ENCODE measurements at places on chromosomes 5 and 9.

DNA sequence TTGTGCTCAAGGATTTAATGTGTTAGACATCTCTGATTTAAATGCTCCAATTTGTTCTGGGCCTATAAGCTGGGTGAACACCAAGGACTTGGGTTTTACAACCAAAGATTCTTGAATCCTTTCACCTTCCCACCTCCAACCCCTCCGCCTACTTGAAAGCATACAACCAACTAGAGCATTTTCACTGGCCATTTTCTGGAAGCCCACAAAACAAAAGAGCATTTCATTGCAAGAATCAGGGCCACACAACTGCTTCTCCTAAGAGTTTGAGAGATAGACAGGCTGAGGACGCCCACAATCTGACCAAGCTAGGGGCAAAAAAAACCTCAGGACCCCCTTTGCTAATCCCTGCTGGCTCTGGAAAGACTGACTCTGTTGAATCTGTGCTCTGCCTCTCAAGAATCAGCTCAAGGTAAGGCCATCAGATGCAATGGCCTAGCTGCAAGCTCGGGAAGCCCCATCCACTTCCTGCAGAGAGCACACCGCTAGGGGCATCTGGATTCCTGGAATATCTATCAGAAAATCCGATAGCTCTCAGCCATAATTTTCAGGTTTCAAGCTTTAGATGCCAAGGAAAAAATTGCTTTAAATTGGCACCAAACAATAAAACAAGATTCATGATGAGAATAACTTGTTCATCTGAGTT lies 57.7 kb downstream of the RETREG1 start:
- no peak for DNase-seq

GRCh38 chr5:7415123-7415522 lies 19.2 kb downstream of the ADCY2 start:
- no peak for DNase-seq

DNA sequence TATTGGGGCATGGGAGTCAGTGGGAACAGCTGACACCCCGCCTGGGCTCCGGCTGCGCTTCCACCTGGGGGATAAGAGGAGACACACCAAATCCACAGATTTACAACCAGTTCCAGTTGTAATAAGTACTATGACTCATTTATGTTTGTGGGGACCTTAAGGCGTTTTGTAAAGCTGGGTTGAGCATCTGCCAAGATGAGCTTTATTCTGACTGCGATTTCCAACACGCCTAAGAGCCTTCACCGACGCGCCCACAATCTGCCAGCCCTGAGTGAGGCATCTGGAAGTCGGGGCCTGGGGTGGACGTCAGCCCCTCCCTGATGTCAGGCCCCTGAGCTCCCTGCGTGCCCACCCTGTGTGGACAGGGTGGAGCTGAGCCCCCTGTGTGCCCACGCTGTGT lies 14.3 kb upstream of the LHX3 start:
- DNase-seq, result no peak

DNA sequence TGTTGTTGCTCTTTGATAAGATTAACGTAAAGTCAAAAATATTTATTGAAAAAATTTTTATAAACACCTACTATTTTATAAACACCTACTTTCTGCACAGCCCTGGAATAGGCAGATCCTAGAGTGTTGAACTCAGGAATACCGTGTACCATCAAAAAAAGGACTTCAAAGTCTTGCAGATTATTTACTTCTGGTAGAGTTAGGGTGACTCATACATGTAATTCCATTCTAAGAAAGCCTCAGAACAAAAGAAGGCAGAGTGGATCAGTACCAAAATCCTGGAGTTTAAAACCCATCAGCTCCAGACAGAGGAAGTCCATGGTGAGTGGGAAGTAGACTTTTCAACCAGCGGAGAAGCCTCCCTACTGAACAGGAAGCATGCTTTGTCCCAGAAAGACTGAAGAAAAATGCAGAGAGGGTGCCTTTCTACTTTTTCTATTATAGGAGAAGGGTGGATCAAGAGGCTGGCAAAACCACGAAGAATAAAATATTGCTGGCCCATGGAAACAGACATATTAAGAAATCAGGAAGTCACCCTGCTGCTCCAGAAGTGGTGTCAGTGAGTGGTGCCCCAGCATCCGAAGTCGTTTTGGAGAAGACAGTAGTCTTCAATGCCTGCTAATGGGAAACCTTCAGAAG lies 45.1 kb upstream of the DAB2 start:
- no peak for DNase-seq

GRCh38 chr5:141491323-141492167 lies 2.7 kb downstream of the PCDHGC5 start:
- DNase-seq, result no peak

DNA sequence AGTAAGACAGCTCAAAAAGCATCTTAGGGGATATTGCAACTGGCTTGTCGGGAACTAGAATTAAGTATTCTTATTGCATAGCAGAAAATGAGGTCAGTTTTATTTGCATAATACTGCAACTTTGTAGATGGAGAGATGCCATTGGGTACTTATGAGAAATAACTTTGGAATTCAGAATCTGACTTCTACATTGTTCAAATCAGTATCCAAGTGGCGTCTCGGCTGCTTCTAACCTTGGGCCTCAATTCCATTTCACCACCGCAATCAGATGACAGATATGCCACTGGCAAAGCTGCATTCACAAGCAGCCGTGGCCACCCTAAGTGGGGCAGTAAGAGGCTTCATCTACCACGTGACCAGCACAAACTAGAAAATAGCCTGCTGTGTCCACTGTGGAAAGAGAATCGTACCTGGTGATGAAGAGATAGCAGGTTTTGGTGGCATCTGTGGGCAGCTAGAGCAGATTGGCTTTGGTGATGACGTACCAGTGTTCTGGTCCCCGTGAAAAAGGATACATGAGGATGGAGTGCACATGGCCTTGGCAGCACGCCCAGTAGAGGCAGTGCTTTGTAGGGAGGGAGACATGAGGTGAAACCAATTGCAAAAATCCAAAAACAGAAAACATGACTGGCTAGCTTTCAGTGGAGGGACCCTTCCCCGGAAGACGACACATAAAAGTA lies 116.6 kb downstream of the KLHL3 start:
- DNase-seq, result peak; percentile 84

- peak; percentile 82 for DNase-seq
These were observed 203.0 kb upstream of the TUT7 start for GRCh38 chr9:86557063-86557766.

DNA sequence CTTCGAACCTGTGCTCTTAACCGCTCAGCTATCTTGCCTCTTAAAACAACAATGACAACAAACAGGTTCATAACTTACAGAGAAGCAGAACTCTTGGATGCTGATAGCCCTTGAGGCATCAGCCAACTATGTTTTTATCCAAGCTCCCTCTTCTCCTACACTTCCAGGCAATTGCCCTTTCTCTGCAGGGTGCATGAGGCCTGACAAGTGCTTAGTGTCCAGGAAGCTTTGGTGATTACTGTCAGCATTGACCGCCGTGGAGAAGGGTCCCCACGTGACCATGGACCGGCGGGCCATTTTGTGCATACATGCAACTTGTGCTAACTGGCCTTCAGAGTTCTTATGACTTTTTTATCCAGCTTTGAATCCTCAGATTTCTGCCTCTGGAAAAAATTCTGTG lies 71.2 kb downstream of the ADCY2 start:
- no peak for DNase-seq

GRCh38 chr9:72680593-72681282 lies 159.3 kb downstream of the TMC1 start:
- DNase-seq, result no peak

DNA sequence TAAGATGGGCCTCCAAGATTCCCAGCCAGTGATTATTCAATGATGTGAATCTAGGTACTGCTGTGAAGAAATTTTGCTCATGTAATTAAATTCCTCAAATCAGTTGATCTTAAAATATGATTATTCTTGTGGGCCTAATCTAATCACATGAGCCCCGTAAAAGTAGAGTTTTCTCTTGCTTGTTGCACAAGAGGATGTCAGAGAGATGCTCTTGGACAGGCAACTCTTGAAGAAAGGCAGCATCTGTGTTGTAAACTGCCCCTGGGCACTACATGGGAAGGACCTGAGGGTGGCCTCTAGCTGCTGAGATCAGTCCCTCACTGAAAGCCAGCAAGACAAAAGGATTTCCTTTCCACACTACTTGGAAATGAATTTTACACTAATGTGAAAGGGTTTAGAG lies 132.9 kb downstream of the TRPM3 start:
- DNase-seq, result no peak

DNA sequence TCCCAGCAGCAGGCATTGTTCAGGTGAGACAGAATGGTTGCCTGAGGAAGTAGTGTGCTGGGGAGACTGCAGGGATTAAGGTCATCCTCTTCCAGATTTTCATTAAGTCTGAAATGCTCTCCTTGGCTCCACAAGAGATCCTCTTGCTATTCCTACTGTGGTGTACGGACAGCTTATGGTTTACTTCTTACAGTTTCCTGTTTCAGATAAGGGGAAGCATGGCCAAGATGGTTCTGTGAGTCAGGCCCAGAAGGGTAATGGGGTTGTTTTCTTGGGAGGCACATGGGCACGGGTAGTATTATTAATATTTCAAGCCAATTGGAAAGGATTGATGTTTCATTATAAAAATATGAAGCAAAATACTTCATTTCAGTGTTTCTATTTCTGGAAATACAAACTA lies 42.9 kb downstream of the GLRX start:
- DNase-seq, result peak; percentile 46

DNA sequence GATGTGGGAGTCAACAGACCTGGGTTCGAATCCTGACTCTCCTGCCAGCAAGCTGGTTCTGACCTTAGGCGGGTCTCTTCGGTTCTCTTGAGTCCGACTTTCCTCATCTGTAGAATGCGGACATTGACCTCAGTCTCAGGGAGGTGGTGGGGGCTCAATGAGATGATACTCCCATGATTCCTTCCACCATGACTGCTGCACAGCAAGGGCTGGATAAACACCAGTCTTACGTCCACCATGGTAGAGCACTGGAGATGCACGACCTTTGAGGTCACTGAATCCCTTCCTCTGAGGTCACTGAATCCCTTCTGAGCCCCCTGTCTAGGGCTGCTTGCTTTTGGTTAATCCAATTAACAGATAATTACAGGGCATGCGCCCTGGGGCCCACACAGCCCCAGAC lies 12.5 kb upstream of the SMIM23 start:
- DNase-seq, result no peak

GRCh38 chr5:178442405-178443257 lies 147.6 kb downstream of the COL23A1 start:
- DNase-seq, result no peak

- DNase-seq, result peak; percentile 96
These were observed at the start of gene MAST4 for GRCh38 chr5:66595756-66596635. Gene MAST4 (plus strand): TSS chr5:66596393. CDS start chr5:66596656, 263 bp downstream.

- peak; percentile 27 for DNase-seq
These were observed 402.3 kb upstream of the ADAMTSL1 start for GRCh38 chr9:18071651-18072060.

- DNase-seq, result no peak
These were observed 41.0 kb downstream of the NEK6 start for GRCh38 chr9:124298646-124299235.

GRCh38 chr5:180831139-180832093 lies 28.8 kb upstream of the MGAT1 start:
- DNase-seq, result peak; percentile 93

- no peak for DNase-seq
These were observed 68.2 kb upstream of the TAF1L start for GRCh38 chr9:32703635-32704034.

GRCh38 chr5:104431002-104431620 lies 868.5 kb upstream of the NUDT12 start:
- no peak for DNase-seq

DNA sequence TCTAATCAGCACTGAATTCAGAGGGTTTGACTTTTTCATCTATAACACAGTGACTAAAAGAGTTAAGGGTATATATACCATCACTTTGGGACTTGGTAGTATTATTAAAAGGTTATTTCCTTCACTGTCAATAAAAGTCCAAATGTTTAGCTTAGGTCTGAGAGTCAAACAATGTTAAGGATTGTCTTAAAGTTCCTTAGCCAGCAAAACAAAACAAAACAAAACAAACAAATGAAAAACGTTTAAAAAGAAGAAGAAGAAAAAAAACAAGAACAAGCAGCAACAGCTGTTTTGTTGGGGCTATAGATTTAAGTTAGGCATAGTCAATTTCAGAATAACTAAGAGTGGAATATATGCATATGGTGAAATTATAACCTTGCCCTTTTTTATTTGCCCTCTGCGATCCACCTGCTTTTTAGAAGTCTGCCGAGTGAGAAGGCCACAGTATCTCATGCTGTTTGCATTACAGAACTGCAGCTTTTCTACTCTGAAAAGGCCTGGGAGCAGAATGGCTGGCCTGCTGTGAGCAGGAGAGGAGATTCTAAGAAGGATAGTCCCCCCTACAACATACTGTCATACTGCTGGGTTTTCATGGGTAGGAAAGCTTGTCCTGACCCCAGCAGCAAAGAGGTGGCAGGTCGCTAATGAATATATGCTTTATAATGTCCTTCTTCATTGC lies 141.7 kb downstream of the NTRK2 start:
- DNase-seq, result no peak

GRCh38 chr5:114367029-114367428 lies 5.2 kb downstream of the KCNN2 start:
- no peak for DNase-seq

DNA sequence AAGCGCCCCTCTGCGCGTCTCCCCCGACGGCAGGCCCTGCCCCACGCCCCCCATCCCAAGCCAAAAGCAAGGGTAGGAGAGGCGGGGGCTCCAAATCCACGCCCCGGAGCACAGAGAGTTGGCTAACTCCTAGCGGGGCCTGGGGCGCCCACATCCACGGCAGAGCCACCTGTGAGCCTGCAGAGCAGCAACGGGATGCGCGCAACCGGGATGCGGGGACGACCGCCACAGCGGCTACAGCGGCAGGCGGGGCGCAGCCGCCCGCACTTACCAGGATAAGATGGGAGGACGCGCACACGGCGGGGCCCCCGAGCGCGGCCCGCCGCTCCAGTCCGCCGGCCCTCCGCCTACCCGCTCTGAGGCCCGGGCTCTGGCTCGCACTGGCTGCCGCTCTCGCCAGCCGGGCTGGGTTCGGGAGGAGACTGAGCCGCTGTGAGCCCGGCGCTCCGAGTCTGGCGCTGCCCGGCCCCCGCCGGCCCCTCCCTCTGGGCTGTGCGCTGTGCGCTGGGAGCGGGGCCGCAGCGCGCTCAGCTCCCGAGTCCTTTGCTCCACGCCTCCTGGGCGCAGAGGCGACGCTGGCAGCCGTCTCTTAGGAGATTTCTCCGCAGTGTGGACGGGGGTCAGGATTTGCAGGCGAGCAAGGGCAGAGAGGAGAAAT lies at the start of gene SLC24A2:
Gene SLC24A2 (minus strand): TSS at position 424 of the 658 bp plus-strand sequence.
- peak; percentile 11 for DNase-seq

GRCh38 chr5:68237715-68238114 lies 22.2 kb downstream of the PIK3R1 start:
- no peak for DNase-seq

- no peak for DNase-seq
These were observed 292.4 kb upstream of the ADAMTS16 start for GRCh38 chr5:4847766-4848165.

- no peak for DNase-seq
These were observed 30.4 kb downstream of the TBC1D2 start for GRCh38 chr9:98225015-98225442.

DNA sequence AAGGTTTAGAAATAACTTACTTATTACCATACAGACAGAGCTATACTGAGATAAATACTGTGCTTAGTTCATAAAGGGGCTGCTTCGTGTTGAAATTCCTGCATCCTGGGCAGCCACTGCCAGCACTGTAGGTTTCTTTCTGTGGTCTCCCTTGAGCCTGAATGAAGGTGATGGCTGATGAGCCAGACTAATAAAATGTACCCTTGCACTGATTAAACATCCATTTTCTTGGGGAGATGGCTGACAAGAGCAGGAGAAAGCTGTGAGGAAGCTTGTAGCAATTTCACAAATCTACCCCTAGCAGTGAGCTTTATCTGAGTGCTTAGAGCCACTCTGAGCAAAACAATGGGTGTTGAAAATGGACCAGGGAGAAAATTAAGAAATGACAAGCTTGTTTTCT lies 23.3 kb upstream of the ZSWIM6 start:
- DNase-seq, result no peak

All from GM03348 (cell line).